ENCODE measurements at places on chromosomes 12 and 14.
A peak's percentile ranks its signal among the peaks of the same experiment; 100 is the strongest.

GRCh38 chr12:132356691-132357622, 27.6 kb upstream of the GALNT9 start:
- peak; percentile 48 for DNase-seq

GRCh38 chr14:70045310-70045709, 143.4 kb downstream of the SLC8A3 start:
- DNase-seq: no peak

- DNase-seq: no peak
These were observed 26.5 kb downstream of the RAD51B start for GRCh38 chr14:67846029-67846610.

- no peak for DNase-seq
These were observed 427.3 kb downstream of the BTG1 start for GRCh38 chr12:91718326-91718725.

- DNase-seq: no peak
These were observed 96.8 kb upstream of the NTF3 start for GRCh38 chr12:5335069-5335468.

- DNase-seq: no peak
These were observed 653.9 kb upstream of the TBX3 start for GRCh38 chr12:115337693-115338543.

DNA sequence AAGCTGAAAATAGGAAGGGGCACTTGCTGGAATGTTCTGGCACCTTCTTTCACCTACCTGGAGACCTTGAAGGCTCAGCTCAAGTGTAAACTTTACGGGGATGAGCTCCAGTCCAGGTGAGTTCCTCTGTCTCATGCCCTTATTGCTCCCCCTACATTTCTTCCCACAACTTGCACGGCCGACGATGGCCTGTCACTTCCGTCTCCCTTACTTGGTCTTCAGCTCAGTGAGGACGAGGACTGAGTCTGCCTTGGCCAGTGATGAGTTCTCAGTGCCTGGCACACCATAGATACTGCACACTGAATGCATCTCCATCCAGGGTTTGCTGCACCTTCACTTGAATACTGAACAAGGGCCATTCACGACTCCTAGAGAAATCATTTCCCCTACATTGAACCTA, 21.4 kb downstream of the ADGRD1 start:
- DNase-seq: no peak

GRCh38 chr12:104339663-104340062, 36.1 kb downstream of the EID3 start:
- DNase-seq: no peak

DNA sequence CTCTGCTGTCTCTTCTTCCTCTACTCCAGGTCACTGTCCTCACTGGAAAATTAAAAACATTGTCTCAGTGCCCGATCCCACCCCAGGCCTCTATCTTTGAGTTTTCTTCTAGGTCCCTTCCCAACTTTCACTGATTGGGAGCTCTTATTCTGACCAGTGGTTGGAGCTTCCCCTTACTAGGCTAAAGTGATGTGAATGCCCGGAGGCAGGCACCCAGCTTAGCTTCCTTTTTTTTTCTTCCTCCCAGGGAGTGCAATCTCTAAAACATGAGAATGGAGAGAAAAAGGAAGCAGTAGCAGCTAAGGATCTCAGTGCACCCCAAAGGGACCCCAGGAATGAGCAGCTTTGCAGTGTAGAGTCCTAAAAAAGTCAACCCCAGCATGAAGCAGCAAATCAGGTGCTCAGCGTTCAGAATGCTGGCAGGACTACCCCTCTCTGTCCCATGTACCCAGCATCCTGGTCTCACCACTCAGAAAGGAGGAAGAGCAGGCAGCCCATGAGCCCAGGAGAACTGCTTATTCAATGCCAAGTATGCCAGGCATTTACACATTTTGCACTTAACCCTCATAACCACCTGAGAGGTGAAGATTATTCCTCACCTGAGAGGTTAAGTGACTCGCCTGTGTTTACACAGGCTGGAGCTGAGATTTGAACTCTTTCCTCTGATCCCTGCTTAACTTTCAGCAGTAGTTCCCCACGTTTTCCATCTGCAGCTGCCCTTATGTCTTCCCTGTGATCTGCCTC, 146.2 kb upstream of the PWP1 start:
- DNase-seq: no peak

DNA sequence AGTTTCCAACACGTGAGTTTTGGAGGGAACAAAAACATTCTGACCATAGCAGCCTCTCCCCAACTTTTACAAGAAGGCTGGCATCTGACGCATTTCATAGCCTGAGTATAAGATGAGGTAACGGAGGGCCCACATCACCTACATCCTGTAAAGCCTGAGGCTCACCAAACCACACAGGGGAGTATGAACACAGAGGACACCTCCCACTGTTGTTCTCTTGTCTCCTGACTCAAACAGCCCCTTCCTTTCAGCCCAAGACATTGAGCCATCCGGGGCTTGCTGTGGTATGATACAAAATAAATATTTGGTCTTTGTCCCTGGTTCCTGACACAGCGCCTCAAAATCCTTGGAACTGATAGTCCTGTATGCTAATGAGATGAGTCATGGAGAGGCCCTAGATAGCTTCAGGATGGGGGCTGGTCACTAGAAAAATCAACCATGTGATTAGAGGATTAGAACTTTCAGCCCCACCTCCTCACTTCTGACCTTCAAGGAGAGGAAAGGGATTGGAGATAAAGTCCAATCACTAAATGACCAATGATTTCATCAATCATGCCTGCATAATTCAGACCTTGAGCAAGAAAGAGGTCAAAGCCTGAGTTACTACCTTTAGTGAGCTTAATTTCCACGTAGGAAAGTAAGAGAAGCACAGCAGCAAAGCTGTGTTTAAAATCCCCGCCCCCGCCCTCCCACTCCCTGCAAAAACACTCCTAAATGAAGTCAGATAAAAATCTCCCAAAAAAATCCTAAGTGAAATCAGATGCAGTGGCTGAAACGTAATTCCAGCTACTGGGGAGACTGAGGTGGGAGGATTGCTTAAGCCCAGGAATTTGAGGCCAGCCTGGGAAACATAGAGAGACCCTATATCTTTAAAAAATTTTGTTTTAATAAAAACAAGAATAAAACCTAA, 236.4 kb downstream of the PCNX1 start:
- DNase-seq: no peak

DNA sequence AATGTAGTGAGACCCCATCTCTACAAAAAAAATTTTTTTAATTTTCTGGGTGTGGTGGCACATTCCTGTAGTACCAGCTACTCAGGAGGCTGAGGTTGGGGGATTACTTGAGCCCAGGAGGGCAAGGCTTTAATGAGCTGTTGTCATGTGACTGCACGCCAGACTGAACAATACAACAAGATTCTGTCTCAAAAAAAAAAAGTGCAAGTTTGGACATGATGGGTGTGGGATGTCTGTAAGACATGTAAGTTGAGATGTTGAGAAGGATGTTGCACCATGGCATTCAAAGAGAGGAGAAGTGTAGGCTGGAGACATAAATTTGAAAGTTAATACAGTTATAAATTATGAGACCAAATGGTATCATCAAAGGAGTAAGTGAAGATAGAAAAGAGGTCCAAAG, 23.5 kb downstream of the YEATS4 start:
- DNase-seq: no peak

DNA sequence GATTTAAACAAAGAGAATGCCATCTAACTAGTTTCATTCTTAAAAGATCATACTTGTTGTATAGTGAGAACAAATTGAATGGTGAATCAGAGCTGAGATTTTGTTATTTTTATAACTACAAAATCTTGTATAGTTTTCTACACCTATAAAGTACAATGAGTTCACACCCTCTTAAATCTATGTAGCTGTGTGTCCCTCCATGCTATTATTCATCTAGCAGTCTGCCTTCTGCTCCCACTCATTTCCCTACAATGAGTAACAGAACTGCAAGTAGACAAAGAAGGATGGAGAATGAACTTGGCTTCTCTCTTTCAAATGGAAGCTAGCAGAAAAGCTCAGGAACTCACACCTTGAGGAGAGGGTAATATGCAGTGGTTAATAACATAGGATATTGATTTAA, 7.1 kb downstream of the IFNG-AS1 start:
- DNase-seq: no peak

DNA sequence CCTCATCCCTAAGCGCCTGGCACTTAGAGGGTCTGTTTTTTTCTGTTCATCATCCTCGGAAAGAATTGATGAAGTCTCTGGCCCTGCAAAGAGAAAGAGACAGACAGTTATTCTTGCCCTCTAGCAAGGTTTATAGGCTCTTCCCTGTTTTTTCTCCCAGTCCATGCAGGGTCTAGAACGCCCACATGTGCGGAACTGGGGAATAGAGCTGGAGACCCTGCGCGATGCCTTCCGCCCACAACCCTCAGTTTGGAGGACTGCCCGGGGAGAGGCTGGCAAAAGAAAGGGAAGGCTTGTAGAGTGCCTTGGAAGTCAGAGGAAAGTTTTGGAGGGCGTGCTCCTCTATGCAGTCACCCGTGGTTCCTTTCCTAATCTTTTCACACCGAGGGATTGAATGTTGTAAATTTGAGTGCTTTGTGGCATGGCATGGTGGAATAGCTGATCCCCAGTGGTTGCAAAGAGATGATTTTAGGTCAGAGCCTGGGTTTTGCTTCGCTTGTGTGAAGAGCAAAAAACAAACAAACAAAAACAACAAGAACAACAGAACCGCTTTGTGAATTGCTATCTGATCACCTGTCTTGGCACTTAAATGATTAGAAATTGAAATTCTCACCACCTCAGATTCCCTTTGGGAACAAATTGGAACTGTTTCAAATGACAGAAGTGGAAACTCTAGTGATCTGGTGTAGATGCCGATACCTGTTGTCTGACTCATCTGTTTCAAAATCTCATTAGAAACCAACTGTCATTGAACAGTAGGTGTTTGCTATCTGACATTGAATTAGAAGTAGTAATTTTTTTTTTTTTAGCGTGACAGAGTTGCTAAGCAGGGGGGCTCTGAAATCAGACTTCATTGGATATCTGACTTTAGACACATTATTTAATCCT, 947 bp downstream of the GAS2L3 start:
- no peak for DNase-seq

- peak; percentile 52 for DNase-seq
These were observed 16.5 kb upstream of the KRT78 start for GRCh38 chr12:52865090-52865944.

GRCh38 chr14:65422088-65422834, 9.7 kb downstream of the FUT8 start:
- no peak for DNase-seq

- no peak for DNase-seq
These were observed 22.0 kb downstream of the VSX2 start for GRCh38 chr14:74261288-74261687.

DNA sequence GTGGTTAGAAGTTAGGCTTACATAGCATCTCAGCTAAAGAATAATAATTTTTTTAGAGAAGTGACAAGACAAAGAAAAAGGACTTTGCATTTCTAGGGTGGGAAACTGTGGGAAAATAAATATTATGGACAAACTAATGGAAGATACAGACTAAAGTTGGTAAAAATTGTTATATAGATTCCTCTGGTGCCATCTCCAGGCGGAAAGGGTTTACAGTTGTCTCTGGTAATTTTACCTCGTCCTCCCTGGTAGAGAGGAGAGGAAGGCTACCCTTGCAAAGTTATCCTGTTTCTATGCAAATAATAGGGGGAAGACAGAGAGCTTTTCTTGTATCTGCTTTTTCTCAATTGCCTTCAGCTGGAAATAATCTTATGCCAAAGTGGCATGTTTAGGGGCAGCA, 5.2 kb downstream of the OR11G2 start:
- no peak for DNase-seq

- no peak for DNase-seq
These were observed 21.1 kb upstream of the TAS2R14 start for GRCh38 chr12:10960211-10960610.

- DNase-seq: no peak
These were observed 35.2 kb downstream of the BRMS1L start for GRCh38 chr14:35861204-35861868.

- no peak for DNase-seq
These were observed 8.9 kb downstream of the SLC7A8 start for GRCh38 chr14:23174296-23175184.

DNA sequence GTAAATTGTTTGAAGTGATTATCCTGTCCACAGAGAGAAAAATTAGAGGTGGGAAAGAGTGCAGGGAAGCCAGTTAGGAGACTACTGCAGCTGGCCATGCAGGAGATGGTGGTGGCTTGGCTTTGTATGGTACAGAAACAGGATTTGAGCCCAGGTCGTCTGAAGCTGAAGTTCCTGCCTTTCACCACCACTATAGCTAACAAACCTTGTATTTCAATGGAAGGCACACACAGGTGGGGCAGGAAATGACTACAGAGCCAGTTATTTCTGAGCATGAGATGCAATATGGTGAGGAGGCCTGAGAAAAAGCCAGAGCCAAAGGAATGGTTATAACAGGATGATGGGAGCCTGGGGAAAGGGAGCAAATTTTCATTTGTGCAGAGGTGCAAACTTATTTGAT, 103.9 kb downstream of the BTG1 start:
- no peak for DNase-seq

DNA sequence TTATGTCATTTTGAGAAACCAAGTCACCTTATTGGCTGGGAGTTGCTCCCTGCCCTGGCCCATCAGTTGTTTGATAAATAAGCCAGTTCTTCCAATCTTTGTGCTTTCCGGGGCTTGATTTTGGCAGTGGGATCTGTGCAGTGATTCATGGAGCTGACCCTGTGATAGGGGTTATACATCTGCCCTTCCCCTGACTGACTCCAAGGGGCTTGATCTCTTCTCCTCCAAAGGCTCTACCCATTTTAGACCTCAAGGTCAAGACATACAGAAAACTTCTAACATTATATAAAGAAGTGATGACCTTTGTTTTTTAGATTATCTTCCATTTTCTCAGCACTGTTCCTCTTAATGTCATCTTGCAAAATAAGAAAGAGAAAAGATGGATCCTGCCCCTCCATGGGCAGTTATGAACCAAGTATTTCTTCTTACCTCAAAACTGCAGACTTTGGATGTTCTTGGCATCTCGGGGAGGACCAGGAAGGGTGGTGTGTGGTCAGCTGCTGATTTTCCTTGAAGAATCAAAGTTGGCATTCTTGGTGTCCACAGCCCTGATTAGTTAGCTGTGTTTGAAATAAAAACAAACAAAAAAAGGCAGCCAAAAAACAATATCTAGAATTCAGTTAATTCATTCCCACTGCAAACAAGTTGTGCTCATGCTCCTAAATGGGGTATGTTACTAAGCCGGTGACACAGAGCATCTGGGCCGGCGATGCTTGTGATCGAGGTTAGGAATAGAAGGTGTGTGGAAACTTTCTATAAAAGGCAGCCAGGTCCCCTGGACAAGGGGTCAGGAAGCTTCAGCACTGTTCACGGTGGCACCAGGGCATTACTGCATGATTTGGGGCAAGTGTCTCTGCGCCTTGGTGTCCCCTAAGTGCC, 120.2 kb downstream of the SAMD4A start:
- DNase-seq: no peak

- DNase-seq: no peak
These were observed 24.5 kb upstream of the OVCH1 start for GRCh38 chr12:29521951-29522350.

DNA sequence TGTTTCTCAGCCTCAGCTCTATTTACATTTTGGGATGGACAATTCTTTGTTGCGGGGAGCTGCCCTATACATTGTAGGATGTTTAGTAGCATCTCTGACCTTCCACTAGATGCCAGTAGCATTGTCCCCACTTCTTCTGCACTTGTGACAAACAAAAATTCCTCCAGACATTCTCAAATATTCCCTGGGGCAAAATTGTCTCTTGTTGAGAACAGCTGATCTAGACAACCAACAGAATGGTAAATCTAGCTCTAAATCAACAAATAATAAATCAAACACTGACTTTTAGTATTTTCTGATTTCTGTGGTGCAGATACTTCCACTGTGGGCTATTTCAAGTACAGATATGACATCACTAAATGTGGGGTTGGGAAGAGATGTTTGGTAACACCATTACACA, 60.7 kb downstream of the MSRB3 start:
- DNase-seq: no peak

- no peak for DNase-seq
These were observed 9.0 kb upstream of the SYNE2 start for GRCh38 chr14:63843796-63844195.

- no peak for DNase-seq
These were observed 1.5 kb downstream of the STYK1 start for GRCh38 chr12:10672231-10672868.
